ENCODE measurements at places on chromosomes 4 and X.
A peak's percentile ranks its signal among the peaks of the same experiment; 100 is the strongest.

- DNase-seq = no peak
Observed at GRCh38 chr4:149279331-149279730, 536.3 kb downstream of the IQCM start.

- no peak for DNase-seq
Observed at GRCh38 chrX:150478496-150479492, 89.6 kb upstream of the MTM1 start.

DNA sequence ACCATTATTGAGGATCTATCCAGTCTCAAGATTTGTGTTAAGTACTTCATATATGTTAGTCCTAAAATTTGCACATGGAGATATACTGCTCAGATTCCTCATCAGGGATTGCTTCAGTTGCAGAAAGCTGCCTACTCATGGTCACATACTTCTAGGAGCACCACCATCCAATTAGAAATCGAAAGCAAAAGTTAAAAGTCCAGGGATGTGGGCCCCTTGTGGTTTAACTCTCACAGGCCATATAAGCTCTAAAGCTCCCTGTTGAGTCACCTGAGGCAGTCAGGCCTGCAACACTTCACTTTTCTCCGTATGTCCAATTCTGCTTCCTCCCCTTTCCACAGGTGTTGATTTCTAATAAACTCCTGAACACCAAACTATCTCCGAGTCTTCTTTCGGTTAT is 84.2 kb downstream of the CNOT6L start:
- DNase-seq = peak; percentile 53

- no peak for DNase-seq
Observed at GRCh38 chrX:136086521-136086920, 60.8 kb upstream of the FHL1 start.

DNA sequence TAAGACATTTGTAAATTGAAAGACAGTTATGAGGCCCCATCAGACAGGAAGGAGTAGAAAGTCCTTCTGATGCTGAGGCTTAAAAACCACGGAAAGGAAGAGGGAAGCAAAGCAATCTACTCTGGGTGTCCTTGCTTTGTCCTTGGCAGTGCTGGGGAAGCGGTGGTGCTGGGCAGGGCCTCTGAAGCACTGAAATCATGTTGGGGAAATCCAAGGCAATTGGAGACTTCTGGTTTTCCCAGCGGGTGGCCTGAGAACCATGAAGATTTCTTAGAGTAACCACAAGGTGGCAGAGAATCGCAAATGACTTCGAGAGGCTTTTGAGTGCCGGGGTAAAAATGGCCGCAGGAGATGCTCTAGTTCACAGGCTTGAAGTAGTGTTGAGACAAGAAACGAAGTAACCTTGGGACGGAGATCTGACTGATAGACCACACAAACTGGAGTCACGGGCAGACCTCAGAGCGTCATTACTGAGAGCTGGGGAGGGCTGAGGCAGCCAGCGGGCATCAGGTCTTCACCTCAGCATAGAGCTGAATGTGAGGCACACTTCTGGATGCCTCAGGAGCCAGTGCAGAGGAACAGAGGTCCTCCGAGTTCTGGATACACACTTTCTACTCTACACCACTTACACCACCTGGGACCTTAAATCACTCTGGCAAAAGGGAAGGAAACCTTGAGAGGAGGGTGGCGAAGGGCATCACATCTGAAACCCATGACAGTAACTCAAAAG is 130.7 kb upstream of the GPRIN3 start:
- peak; percentile 73 for DNase-seq

GRCh38 chrX:49163555-49164419 is 1.2 kb downstream of the MAGIX start:
- DNase-seq = peak; percentile 85

DNA sequence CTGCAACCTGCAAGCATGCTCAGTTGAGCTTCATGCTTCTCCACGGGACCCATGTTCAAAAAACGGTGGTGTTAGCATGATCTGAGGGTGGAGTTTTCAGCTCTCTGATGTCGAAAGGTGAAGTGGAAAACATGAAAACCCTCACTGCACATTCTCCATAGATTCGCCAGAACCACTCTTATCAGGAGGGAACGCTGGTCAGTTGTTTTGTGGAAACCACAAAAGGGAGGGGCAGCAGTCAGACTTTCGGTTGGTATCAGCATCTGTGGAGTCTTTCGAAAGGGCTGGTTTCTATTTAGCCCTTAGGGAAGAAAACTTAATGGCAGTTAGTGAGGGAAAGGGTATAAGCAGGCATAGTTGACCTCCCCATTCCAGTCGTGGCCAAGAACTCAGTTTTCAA is 12.6 kb downstream of the PPA2 start:
- peak; percentile 30 for DNase-seq

- DNase-seq = no peak
Observed at GRCh38 chrX:141989134-141989533, 85.4 kb downstream of the MAGEC1 start.

DNA sequence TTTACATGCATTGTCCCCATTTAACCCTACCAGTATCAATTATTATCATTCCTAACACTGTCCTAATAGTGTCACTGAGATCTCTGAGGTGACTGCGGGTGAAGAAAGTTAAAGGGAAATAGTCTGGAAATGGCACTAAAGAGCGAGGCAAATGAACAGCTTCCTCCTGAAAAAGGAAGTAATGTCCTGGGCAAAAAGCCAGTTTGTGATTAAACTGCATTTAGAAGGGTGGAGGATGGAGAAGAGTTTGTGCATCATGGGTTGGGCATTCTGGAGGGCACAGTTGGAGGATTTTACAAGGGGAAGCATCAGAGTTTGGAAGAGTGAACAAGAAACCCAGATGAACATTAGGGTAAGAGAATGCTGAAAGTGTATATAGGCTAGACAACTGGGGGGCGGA is 60.5 kb upstream of the SLC25A4 start:
- DNase-seq = peak; percentile 35

DNA sequence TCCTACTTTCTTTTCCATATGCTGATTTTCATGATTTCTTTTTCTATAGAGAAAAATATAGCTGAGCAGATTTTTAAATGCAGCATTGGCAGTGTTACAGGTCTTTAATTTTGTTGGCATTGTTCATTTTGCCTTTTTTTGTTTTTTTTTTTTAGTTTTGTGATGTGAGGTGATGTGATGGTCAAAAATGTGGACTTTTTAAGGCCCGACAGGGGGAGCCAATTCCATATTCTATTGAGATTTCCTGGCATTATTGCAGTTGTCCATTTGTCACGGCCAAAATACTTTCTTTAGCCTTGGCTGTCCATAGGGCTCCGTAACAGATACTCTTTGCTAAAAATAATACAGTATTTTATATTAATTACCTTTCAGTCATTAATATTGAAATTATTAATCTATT is 47.8 kb downstream of the SLIT2 start:
- no peak for DNase-seq

DNA sequence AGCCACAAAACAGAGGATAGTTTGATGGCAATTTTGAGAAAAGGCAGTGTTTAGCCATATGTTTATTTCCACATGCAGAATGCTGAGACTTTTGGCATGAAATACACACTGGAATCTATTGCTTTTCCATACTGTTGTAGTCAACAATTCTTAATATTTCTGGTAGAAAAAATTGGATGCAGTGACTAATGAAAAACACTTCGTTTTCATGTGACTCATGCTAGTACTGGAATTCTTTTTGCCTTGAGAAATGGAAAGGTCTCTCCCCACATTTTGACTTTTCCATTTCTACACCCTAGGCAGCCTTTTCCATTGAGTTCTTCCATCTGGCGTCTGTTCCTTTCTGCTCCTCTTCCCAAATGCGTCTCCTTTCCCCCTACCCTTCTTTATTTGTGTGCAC is 425.2 kb upstream of the FTHL17 start:
- DNase-seq = no peak

- DNase-seq = no peak
Observed at GRCh38 chr4:97279391-97279790, 863.9 kb downstream of the STPG2 start.

DNA sequence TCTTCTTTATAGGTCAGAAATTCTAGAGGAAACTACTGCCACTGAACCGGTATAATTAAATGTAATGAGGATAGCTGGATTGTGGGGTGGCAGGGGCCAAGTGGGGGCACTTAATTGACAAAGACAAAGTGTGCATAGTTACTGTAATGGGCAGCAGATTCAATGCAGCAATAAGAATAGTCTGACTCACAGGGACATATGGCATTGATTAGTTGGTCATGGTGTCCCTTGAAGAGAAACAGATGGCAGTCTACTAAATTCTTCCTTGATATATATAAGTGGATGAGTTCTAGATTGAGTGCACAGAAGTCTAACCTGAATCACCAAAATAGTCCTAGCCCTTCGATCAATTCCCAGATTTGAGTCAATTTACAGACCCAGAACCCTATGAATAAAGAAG is 31.6 kb downstream of the ETDC start:
- DNase-seq = no peak

- no peak for DNase-seq
Observed at GRCh38 chrX:48998391-48998790, 3.7 kb downstream of the GRIPAP1 start.

DNA sequence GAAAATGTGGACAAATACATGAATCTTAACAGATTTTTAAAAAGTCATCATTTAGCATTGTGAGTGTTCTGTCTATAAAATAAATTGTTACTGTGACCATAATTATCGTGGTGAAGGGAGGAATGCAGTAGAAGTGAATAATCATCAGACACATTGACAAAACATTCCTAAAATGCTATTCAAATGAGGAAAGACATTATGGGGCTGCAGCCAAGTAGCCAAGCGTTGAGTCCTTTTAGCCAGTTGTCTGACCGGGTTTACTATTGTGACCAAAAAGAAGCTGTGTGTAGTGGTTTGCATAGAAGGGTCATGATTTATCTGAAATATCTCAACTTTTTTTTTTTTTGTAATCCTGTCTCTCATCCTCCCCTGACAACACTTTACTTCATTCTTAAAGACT is 19.5 kb downstream of the WWC2 start:
- DNase-seq = no peak

GRCh38 chrX:130162094-130162735 is 3.4 kb downstream of the AIFM1 start:
- no peak for DNase-seq

GRCh38 chrX:20664774-20665173 is 398.1 kb upstream of the RPS6KA3 start:
- no peak for DNase-seq

GRCh38 chr4:40731792-40732245 is 17.9 kb upstream of the NSUN7 start:
- peak; percentile 95 for DNase-seq

GRCh38 chr4:55284331-55284730 is 61.7 kb upstream of the SRD5A3 start:
- DNase-seq = no peak

GRCh38 chrX:153921511-153922446 is 4.3 kb downstream of the ARHGAP4 start:
- no peak for DNase-seq

DNA sequence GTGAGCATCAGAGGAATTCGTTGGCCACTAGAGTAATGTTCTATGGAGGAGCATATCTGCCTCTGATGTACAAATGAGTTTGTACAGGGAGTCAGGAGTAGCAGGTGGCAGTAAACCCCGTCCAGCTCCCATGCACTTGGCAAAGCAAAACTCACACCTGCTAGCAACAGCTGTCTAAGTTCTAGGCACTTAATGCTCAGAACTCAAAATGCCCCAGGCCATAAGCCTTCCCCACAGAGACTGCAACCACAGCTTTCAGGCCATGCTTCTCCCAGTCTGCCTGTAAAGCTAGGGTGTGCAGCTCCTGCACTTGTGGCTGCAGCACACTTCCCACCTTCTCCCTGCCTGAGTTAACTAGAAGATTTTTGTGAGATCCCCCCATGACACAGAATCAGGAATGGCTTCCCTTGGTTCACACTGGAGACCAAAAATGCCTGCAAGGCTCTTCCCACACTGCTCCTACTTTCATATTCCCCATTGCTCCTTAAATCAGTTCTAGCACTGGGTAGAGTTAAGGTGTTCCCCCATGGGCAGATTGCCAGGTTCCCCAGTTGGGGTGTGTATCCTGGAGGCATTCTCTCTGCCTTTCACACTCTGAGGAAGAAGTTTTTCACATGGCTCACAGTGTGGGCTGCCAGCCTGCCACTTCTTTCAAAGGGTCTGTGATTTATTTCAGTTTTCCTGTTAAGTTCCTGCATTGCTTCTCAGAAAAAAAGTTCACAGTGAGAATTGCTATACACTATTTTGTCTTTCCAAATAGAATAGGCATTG is 189.9 kb downstream of the STPG2 start:
- no peak for DNase-seq

DNA sequence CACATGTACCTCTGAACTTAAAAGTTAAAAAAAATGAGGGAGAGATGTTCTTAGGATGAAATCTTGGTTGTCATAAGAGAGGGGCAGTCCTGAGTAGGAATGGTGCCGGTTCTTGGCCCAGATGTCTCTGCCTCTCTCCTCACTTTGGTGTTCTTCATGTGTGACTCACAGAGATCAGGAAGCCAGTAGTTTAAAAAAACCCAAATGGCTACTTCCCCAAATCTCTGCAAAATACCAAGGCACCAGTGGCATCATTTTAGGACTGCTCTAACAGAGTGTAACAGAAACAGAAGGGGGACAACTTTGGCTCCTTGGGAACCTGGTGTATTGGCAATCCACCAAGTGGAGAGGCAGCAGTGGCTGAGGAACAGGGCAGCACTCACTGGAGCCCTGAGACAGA is 116.8 kb downstream of the SCD5 start:
- peak; percentile 18 for DNase-seq

DNA sequence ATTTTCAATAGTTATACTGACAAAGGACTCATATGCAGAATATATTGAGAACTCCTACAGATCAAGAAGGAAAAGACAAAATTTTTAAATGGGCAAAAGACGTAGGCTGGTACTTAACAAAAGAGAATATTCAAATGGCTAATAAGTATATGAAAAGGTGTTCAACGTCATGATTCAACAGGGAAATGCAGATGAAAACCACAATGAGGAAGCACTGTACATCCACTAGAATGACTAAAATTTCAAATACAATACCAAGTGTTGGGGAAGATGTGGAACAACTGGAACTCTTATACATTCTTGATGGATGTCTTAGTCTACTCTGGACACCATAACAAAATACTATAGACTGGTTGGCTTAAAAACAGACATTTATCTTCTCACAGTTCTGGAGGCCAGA is 1.3 kb upstream of the MRFAP1L1 start:
- peak; percentile 47 for DNase-seq

DNA sequence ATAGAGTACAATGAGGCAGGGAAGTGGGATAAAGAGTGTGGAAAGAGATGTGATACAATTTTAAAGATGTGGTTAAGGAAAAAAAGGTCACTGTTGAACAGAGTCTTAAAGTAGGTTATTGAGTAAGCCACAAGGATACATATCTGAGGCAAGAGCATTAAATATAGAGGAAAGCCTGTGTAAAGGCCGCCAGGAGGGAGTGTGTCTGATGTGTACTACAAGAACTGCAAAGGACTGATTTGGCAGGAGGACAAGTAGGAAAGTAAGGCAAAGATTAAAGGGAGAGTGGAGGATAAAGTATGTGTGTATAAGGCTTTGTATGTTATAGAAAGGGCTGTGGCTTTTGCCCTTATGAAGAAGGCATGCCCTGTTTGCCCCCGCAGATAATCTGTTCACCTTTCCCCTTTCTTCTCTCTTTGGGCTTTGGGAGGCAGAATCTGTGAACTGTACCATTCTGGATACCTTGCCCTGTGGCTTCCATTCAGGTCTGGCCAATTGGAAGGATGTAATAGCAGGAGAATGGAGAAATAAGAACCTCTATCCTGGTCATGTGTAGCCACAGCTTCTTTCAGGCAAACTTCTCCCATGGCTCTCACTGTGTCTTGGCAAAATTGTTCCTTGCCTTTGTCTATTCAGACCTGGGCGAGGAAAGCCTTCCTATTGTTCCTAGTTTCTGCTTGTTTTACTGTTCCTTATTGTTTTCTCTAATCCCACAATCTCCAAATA is 68.9 kb upstream of the FAM47B start:
- no peak for DNase-seq

GRCh38 chrX:45352611-45353010 is 151.9 kb upstream of the DIPK2B start:
- no peak for DNase-seq
